T-helper 17 cell (primary cell): ENCODE measurements at places on chromosomes 6 and 20. TPM values are rescaled to one million over a fixed set of nuclear protein-coding genes. Genes with fewer than 3 reads are reported as not detected.

The MBOAT1 gene
- 25.9 TPM for total RNA-seq

The PCIF1 gene
- total RNA-seq, result 72.4 TPM

GRCh38 chr6:156911581-156911980, 134.4 kb downstream of the ARID1B start:
- no peak for DNase-seq

DNA sequence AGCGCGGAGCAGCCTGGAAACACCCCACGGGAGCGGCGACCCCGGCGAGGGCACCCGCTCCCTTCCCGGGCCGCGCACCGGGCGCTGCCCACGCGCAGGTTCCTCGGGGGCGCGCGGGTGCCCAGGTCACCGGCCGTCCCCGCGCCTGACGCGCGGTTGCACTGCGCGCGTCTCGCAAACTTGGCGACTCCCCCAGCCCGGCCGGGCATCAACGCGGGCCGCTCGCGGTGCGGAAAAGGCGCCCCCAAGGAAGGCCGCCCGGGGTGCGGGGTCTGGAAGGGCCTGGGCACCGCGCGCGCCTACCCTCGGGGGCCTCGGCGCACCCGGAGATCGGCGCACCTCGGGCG, 555 bp upstream of the ZBTB46 start:
- DNase-seq, result no peak

DNA sequence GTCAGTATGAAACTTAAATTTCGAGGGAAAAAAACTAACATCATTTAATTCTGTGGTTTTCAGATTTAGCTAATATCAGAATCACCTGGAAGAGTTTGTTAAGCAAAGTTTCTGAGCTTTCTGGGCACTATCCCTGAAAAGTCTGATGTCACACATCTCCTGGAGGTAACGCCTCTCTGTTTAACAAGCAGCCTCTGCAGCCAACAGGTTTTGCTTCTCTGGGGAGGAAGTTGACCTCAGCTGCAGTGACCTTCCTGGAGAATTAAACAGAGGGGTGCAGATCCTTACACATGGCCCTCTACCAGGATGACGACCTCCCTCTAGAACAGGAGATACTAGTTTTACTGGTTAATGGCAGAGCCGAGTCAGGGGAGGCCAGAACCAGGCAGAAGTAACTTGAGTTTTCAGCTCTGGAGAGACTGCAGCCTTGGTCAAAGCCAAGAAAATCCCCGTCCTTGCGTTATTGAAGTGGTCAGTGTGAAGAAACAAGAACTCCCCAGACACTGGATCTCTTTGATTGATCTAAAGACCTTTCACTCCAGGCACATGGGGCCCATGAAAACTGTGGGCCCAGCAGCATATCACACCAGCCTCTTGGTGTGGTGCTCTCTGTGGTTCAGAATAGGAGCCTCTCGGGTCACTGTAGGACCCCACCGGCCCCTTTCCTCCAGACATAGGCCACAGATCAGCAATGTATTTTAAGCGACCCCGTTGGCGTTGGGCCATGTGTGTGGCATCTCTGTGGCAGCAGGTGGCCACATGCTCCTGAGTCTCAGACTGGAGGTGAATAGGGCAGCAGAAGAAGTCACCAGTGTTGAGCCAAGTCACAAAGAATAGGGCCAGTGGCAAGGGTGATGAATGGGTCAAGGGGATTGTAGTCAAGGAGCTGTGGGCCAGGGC, 33.4 kb upstream of the CCR6 start:
- DNase-seq, result no peak

- DNase-seq, result no peak
Observed at GRCh38 chr6:24874776-24875533, 60.8 kb downstream of the RIPOR2 start.

DNA sequence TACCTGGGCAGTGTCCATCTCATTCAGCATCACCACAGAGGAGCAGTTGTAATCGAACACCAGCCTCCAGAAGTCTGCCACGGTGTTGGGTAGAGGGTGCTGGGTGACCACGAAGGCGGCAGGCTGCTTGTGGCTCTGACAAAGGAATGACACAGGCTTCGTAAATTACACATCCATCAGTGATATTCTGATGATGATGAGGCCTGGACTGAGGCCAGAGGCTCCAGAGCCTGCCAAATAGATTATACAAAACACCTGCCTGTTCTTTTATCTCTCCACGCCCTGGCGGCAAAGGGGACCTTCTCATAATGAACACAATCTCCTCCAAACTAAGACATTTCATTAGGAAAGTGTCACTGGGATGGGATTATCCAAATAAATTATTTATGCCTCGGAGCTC, 480.2 kb upstream of the CHD6 start:
- DNase-seq, result no peak

- no peak for DNase-seq
Observed at GRCh38 chr6:142796571-142796970, 148.4 kb downstream of the HIVEP2 start.

GRCh38 chr6:317448-318144, 25.3 kb downstream of the DUSP22 start:
- DNase-seq, result no peak

DNA sequence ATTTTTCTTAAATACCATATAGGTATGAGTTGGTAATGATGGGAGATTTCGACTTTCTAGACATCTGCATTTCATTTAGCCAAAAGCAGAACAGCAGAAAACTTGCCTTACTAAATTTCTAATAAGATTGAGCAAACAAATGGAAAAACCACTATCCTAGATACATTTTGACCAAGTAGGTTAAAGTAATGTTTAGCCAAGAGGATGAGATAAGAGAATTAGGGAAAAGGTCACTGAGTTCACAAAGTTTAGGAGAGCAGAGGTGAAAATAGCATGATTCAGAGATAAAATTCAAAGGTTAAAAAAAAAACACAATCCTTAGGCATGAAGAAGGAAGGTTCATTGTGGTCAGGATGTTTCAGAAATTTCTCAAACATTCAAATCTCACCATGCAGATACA, 450.3 kb downstream of the CD83 start:
- no peak for DNase-seq

GRCh38 chr6:134315189-134315588, 2.7 kb downstream of the SGK1 start:
- no peak for DNase-seq
